ENCODE measurements at places on chromosomes 3 and 15.

DNA sequence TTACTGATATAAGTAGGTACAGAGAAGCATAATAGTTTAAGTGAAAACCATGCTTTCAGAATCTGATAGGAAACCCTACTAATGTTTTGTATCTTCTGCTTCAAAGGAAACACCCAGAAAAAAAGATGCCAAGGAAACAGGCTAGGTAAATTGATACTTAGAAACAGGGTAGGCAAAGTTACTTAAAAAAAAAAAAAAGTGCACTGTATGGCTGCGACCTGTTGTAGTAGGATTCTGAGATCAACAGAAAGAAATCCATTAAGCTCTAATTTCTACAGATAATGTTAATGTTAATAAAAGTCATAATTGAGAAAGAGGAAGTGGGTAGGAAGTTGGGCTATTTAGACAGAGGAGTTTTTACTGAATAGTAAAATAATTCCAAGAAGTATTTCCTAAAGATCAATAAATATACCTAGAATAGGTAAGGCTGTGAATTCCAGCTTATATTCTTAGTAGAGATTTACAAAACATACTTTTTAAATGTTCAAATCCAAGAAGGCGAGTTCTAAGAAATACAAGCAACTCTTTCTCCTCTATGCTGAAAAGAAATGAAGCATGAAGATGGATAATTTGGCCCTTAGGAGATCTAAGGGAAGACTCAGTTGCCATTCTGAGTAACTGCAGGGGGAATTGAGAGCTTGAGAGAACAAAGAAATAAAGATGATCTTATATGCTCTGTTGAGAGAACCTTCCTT, 24.1 kb upstream of the STT3B start:
- DNase-seq = no peak

DNA sequence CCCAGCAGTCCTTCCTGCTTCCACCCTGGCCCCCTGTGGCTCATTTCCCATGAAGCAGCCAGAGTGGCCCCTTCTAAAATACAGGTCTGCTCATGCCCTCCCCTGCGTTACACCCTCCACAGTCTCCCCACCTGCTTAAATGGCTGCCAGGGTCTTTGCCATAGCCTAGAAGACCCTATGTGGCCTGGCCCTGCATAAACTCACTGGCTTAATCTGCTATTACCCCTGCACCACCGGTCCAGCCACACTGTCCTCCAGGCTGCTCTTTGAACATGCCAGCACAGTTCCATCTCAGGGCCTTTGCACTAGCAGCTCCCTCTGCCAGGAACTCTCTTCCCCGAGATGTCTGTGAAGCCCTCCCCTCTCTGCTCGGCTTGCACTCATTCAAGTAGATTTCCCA, 166.8 kb downstream of the NTRK3 start:
- no peak for DNase-seq

GRCh38 chr15:57167821-57168395, 208.4 kb upstream of the CGNL1 start:
- no peak for DNase-seq

- DNase-seq = no peak
These were observed 37.3 kb upstream of the TEX9 start for GRCh38 chr15:56327721-56328502.
